Cardiac muscle cell (in vitro differentiated cells and primary cell): ENCODE measurements at places on chromosomes 1 and 21. TPM values are rescaled to one million over a fixed set of nuclear protein-coding genes. Genes with fewer than 3 reads are reported as not detected.

DNA sequence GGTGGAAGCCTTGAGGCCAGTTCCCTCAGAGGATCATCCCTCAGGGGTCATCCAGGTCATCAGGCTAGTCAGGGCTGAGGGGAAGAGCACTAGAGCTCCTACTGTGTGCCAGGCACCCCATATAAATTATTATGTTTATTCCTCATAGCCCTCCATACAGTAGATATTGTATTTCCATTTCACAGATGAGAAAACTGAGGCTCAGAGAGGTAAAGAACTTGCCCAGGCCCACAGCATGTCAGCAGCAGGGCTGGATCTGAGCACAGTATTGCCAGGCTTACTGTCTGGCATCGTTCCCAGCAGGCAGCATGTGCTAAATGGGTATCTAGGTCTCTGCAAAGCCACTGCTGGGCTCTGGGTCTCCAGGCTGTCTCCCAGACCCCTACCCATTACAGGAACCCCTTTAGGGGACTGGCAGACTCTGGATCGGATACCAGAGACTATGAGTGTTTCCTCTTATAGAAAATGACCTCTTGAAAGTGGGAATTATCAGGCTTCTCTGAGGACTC is 153.3 kb downstream of the PTPRU start:
- no peak overlapping the region for H3K4me3 ChIP-seq
- no peak for DNase-seq
- H3K4me1 ChIP-seq = peaks cover 9% of the 10 kb centered on the region
- no peaks in the 10 kb centered on the region for H3K36me3 ChIP-seq
- no peak overlapping the region for H3K27ac ChIP-seq
- peaks cover 4% of the 10 kb centered on the region for H3K27me3 ChIP-seq

GRCh38 chr1:192713921-192714320 is 78.0 kb downstream of the RGS13 start:
- H3K36me3 ChIP-seq = no peaks in the 10 kb centered on the region
- H3K27me3 ChIP-seq = no peaks in the 10 kb centered on the region
- no peak overlapping the region for H3K4me3 ChIP-seq
- DNase-seq = peak; percentile 53
- no peak overlapping the region for H3K27ac ChIP-seq

DNA sequence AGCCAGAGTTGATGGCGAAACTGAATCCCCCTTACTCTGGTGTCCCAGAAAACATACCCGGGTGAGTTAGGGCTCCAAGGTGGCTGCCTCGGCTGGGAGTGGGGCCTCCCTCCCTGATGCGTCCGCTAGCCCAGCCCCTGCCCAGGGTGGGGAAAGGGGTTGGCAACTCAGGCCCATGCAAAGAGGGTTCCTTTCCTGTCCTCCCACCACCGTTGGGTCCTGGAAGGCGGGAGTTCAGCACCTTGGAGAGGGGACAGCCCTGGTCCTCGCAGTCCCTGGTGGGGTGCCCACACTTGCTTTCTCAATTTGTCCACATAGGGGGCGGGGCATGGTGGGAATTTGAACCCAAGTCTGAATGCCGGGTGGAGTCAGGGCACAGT is 6.1 kb downstream of the SRM start:
- DNase-seq = peak; percentile 74
- H3K4me3 ChIP-seq = no peak overlapping the region
- no peaks in the 10 kb centered on the region for H3K27me3 ChIP-seq
- H3K4me1 ChIP-seq = no peaks in the 10 kb centered on the region

DNA sequence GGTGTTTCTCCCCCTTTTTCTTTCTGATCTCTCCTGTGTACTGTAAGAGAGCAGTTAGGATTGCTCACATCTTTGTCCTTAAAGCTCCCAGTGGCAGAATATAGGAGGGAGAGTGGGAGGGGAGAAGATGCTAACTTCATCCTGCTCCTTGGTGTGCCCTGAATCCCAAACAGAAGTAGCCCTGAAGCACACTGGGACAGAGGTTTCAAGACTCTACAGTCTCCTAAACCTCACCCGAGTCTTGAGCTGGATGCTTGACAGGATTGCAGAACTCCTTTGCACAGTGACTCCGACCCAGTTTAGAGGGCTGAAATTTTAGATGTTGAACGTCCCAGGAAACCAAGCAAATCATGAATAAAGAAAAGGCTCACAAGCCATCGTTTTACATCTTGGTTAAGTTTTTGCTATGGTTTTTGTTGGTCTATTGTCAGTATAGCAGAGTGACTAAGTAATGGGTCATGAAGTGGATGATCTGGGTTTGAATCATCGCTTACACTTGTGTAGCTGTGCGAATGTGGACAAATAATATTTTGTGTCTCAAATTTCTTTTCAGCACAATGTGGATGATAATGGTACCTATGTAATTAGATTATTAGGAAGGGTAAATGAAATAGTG is 37.5 kb downstream of the XCL2 start:
- DNase-seq = no peak
- no peaks in the 10 kb centered on the region for H3K36me3 ChIP-seq
- H3K4me3 ChIP-seq = no peak overlapping the region
- H3K27me3 ChIP-seq = no peaks in the 10 kb centered on the region
- no peak overlapping the region for H3K27ac ChIP-seq

GRCh38 chr1:227540170-227541098 is 22.9 kb upstream of the ZNF678 start:
- no peaks in the 10 kb centered on the region for H3K36me3 ChIP-seq
- H3K27me3 ChIP-seq = peaks cover 4% of the 10 kb centered on the region
- no peak overlapping the region for H3K27ac ChIP-seq
- H3K4me1 ChIP-seq = no peaks in the 10 kb centered on the region

- H3K27me3 ChIP-seq = no peaks in the 10 kb centered on the region
- peak; percentile 27 for DNase-seq
- H3K4me1 ChIP-seq = peaks cover 5% of the 10 kb centered on the region
- H3K36me3 ChIP-seq = peaks cover 13% of the 10 kb centered on the region
- no peak overlapping the region for H3K4me3 ChIP-seq
Measured at GRCh38 chr1:39230261-39231190, 26.0 kb downstream of the MACF1 start.

- no peaks in the 10 kb centered on the region for H3K27me3 ChIP-seq
- DNase-seq = no peak
Measured at GRCh38 chr1:17255336-17255735, 6.4 kb downstream of the PADI3 start.

DNA sequence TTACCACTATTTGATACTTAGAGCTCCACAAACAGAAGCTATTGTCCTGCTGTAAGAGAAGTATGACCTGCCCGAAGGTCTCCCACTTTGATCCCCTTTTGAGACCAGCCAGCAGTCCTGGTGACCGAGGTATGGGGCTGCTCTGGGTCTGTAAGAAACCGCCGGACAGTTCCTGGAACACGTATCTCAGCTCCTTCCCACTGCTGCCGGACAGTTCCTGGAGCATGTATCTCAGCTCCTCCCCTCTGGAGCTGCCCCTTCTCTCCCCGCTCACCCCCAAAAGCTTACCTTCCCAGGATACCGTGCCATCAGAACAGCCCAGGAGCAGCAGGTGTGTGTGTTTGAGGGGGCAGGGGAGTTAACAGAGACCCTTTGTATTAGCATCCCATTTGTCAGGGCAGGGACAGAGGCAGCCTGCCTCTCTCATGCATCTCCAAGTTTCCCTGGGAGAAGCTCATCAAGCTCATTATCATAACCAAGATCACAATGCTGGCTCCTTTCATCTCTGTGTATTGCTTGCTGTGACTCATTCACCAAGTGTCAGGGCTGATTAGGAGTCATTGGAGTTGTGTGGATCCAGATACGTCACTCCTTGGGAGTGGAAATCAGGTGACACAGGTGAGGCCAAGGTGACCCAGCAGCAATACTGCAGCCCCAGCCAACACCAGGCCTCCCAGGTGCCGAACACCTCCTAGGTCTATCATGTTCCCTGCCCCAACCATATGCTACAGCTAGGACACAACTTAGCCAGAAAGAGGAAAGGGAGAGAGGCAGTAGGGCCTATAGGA is 25.3 kb downstream of the OPTC start:
- H3K27ac ChIP-seq = no peak overlapping the region
- H3K36me3 ChIP-seq = no peaks in the 10 kb centered on the region
- peaks cover 28% of the 10 kb centered on the region for H3K27me3 ChIP-seq
- no peak overlapping the region for H3K4me3 ChIP-seq

GRCh38 chr1:66752671-66753371 is 562 bp downstream of the DYNLT5 start:
- peaks cover 26% of the 10 kb centered on the region for H3K4me1 ChIP-seq
- peak overlapping the region; percentile 28 for H3K4me3 ChIP-seq
- H3K27me3 ChIP-seq = no peaks in the 10 kb centered on the region
- DNase-seq = no peak
- no peaks in the 10 kb centered on the region for H3K36me3 ChIP-seq
- no peak overlapping the region for H3K27ac ChIP-seq

GRCh38 chr1:55860798-55861519 is 645.8 kb upstream of the USP24 start:
- H3K27ac ChIP-seq = no peak overlapping the region
- H3K36me3 ChIP-seq = no peaks in the 10 kb centered on the region
- peaks cover 6% of the 10 kb centered on the region for H3K4me1 ChIP-seq
- no peak overlapping the region for H3K4me3 ChIP-seq
- no peaks in the 10 kb centered on the region for H3K27me3 ChIP-seq

The DCST1 gene
- total RNA-seq = not detected in 2 replicates

The FAM78B gene
- 0.06 and 0.32 TPM in 2 replicates for total RNA-seq

The HNRNPR gene
- total RNA-seq = 122 and 142 TPM in 2 replicates

The PLOD1 gene
- total RNA-seq = 158 and 185 TPM in 2 replicates

The IQGAP3 gene
- 4.2 and 31.8 TPM in 2 replicates for total RNA-seq

The CKS1B gene
- total RNA-seq = 52.9 and 96.5 TPM in 2 replicates

The TTC39A gene
- total RNA-seq = 13.5 and 15.6 TPM in 2 replicates

The RGS1 gene
- not detected in 2 replicates for total RNA-seq
